Right atrium auricular region (tissue), 2 donors: ENCODE measurements at places on chromosomes 2 and 18. TPM values are rescaled to one million over a fixed set of nuclear protein-coding genes. Genes with fewer than 3 reads are reported as not detected.

The SERPINB10 gene
- 0.47 TPM for total RNA-seq

The CABYR gene
- 0.67 TPM for total RNA-seq

DNA sequence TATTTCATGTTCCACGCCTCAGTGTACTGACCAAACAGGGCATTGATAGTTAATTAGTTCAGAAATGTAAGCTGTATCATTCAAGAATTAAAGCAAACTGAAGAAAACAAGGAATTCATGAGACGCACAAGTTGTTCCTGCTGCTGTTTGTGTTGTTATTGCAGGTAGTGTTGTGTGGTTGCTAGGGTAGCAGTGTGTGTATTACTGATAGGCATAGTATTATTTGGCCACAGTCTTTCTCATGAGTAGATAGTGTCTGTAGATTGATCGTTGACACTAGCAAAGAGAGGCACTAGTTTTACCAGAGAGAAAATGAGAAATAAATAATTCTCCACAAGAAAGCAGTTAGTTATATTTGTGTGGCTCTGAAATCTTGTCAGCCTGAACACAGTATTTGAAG lies 548.6 kb downstream of the LRP1B start:
- no peak for DNase-seq

DNA sequence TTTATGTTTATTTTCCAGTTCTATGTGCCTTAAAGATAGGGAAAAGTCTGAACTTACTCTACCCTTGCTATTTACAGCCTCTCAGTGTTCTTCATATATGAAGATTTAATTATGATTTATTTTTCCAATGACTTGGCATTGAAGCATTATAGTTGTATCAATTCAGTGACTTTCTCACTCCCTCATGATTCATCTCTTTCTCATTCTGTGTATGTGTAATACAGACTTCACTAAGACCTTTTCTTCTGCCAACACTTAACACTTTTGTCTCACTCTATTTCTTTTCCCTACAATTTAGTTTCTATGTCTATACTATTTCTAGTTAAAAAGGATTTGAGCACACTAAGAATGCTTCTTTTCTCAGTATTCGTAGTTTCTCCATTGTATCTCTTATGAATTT lies 1470.3 kb upstream of the ACVR2A start:
- DNase-seq: no peak

DNA sequence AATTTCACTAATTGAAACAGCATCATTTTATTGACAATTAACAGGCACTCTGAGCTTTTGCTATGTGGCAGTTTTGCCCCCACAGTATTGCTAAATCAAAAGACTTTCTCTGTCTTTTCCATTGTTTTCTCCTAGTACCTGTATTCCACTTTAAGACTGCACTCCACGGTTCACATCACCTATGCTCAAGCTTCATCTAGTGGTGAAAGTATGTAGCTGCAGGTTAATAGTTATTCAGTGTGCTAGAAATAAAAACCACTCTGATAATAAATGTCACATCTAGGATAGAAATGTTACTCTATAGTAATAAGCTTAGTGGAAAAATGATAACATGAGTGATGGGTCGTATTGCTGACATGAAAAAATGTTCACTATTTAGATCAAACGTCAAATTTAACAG lies 24.6 kb downstream of the ARL6IP6 start:
- no peak for DNase-seq

The SLC1A4 gene
- total RNA-seq: 2.2 TPM

- DNase-seq: no peak
Observed at GRCh38 chr2:217316743-217317142, 456.9 kb upstream of the TNP1 start.

DNA sequence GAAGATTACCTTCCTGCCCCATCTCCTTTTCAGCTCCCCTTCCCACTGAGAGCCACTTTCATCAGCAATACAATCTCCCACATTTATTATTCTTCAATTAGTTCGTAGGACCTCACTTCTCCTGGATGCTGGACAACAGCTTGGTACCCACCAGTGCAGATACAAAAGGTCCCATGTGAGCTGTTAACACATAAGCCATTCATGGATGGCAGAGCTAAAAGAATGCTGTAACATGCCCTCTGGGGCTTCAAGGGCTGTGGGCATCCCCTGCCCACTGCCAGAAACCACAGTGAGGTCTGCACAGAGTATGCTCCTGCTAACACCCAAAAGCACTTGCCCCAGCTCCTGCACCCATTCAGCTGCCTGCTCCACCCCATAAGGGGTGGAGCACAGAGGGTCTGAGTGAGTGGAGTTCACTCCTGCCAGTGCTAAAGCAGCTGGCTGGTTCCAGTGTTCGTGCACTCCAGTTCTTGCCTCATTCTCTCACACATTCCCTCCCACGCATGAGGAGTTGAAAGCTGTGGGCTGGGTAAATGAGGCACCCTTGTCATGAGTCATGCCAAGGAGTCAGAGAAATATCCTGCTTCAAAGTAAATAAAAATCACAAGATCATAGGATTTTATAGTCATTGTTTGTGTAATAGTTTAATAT lies 305.9 kb upstream of the TMEFF2 start:
- DNase-seq: no peak

DNA sequence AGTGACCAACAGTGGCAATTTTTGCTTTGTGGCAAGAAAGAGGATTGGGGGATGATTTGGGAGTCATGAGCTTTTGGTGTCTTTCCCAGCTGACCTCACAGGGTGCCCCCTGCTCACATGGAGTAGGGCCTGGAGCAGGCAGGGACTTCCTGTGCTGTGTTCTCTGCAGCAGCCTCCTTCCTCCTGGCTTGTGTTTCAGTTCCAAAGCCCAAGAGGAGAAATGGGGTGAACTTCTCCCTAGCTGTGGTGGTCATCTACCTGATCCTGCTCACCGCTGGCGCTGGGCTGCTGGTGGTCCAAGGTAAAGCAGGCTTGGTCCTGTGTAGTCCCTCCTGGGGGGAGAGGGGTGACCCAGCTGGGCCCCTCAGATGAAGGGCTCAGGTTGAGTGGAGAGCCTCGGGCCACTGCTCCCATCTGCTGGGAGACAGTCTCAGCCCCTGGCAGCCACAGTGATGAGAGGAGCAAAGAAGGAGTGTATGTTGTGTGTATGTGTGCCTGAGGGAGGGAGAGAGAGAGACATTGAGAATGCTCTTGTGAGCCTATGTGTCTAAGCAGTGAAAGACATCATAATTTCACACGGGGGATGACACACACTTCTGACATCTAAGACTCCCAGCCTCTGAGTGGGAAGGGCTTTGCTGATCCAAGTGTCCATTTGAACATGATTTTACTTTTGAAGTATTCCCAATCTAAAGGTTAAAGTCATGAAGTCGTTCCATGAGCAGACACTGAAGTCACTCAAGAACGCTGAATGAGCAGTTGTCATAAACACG lies 27.2 kb downstream of the MARCO start:
- DNase-seq: no peak

GRCh38 chr2:105640246-105640645 lies 104.5 kb upstream of the NCK2 start:
- no peak for DNase-seq

The SPEG gene
- total RNA-seq: 90.8 TPM

The ZBTB7C gene
- total RNA-seq: 1.8 TPM

DNA sequence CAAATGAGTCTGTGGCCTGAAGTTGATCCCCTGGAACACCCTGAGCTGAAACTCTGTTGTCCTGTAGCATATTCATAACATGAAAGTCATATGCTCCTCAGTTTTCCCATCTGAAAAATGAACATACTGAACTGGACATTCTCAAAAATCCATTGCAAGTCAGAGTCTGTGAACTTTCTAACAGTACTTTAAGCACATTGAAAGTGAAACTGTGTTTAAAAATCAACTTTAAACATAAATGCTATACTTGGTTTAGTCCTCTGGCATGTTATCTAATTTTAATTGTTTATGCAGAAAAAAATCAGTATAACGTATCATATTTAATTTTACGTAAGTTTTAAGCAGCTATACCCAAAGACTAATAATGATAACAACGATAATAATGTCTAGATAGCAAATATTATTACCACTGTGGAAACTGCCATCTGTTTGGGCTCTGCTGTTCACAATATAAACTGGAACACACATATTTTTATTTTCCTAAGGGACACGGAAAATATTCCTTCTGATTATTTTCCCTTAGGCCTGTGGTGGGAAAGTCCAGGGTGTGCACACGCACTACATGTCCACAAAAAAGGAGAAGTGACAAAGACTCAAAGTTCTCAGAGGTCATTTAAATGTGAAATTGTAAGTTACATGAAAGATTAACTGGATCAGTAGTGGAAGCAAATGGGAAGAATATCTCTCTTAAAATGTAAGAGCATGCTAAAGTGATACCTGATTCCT lies 56.1 kb upstream of the TTN start:
- DNase-seq: no peak

GRCh38 chr2:78132391-78133370 lies 610.5 kb upstream of the LRRTM4 start:
- DNase-seq: no peak

- DNase-seq: no peak
Observed at GRCh38 chr2:46236006-46236875, 61.0 kb upstream of the EPAS1 start.

GRCh38 chr18:42477267-42477666 lies 522.2 kb downstream of the PIK3C3 start:
- DNase-seq: no peak

The SESTD1 gene
- 16.5 TPM for total RNA-seq

The SFTPB gene
- total RNA-seq: not detected

GRCh38 chr2:241559323-241560161 lies 997 bp downstream of the BOK start:
- no peak for DNase-seq

DNA sequence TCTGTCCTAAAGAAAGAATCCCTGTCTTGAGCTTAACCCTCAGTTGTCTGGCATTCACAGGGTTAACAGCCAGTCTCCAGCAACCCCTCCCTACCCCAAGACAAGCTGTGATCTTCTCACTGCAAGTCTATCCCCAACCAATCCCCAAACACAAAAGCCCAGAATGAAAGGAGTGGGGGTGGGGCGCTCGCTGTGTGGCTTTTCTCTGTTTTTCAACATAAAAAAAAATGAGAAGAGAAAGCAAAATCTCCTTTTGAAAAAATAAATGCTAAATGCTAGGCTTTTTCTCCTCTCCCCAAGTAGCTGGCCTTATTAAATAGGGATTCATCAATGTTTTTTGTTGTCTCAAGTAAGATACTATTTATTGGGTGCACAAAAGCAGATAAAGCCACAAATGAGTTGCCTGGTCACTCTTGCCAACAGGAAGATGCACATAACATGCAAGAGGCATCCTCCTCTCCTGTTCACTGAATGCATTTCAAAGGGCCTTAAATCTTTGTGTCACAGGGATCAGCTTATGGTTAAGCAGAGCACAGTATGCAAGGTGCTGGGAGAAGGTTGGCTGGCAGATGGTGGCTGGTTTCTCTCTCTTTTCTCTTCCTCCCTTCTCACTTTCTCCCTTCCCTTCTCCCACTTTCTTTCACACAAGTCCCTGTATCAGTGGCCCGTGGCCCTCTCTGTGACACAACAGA lies 225.6 kb downstream of the CMPK2 start:
- no peak for DNase-seq

DNA sequence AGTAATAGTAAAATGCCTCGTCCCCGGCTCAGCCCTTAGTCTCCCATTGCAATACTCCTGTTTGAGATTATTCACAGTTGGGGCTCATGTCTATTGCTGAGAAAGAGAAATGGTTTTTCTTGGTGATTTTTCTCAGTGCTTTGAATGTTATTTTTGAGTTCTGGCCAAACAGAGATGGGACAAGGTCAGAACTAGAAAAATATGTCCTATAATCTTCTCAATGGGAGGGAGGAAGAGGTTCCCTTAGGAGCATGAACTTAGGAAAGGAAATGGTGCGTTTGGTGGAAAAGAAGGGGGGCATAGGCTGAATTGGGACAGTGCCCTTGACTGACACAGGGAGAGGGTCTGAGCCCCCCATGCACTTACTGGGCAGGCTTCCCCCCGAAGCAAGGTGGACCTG lies 133.8 kb downstream of the AGAP1 start:
- DNase-seq: no peak

GRCh38 chr2:241066171-241066892 lies 35.8 kb downstream of the MTERF4 start:
- peak; percentile 47 for DNase-seq

GRCh38 chr18:39225373-39225772 lies 1659.8 kb upstream of the CELF4 start:
- DNase-seq: no peak

- DNase-seq: no peak
Observed at GRCh38 chr2:152115952-152116351, 17.1 kb upstream of the CACNB4 start.

DNA sequence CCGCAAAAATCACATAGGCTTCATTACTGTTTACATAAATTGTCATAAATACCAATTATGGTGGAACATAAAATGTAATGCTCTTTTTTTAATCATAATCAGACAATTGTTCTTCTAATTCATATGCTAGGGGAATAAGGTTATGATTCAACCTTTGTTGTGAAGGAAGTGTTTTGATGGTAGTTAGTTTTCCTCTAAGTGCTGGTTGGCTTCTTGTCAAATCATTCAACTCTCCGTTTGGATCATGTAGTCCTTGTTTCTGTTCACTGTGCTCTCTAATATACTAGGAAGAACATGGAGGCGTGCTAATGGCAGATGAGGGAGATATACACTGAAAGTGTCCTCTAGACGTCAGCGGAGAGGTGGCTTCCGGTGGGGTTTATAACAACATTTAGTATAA lies 1938.0 kb upstream of the PIK3C3 start:
- no peak for DNase-seq

The VWA3B gene
- not detected for total RNA-seq

GRCh38 chr2:28619213-28620196 lies 123.6 kb downstream of the PLB1 start:
- no peak for DNase-seq

DNA sequence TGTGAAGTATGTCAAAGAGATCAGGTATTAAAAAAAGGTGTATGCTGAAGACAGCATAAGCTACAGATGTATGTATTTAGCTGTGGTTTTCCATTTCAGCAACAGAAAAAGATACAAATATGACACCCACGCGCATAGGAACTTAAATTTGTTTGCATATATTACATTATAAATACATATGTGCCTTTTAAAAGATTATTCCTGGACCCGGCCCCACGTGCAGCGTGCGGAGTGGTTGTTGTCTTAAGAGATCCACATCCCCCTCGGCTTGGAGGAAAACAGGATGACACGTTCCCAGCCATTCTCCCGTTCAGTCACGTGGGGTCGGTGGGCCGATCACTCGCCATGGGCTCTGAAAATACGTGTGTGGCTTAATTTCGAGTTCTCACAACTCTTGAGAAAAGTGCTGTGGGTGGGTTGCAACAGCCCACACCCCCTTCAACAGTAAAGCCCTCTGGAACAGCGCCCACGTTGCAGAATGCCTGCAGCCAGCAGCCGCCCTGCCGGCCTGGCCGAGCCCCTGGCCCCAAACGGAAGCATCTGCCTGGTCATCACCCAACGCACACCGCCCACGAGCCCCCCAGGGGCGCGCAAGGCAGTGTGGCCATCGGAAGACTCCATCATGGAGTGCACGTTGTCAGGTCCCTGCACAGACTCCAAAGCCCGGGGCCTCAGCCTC lies 18.6 kb upstream of the KCNG2 start:
- no peak for DNase-seq

The BOLL gene
- total RNA-seq: not detected

DNA sequence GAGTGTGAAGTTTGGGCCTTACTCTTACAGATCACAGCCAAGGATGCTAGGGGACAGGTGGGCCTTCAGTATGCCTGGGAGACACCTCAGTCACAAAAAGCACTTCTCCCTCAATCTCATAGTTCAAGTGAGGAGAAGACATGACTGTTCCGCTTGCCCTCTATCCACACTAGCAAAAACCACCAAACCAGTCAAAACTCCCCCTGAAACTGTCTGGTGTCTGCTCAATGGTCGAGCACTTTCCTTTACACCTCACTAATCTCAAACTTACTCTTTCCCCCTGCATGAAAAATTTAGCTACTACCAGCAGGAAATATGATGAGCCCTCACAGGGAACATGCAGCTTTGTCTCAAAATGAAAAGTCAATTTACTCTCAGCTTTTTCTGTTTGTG lies 232.2 kb downstream of the TRIB2 start:
- DNase-seq: no peak
